ENCODE measurements at places on chromosomes 7 and 10. TPM values are rescaled to one million over a fixed set of nuclear protein-coding genes. Genes with fewer than 3 reads are reported as not detected.

NPY4R2 gene
- not detected for total RNA-seq

GRM3 gene
- total RNA-seq = not detected

CCDC126 gene
- 5.8 TPM for total RNA-seq

TMEM196 gene
- total RNA-seq = not detected

TRIP6 gene
- 77.8 TPM for total RNA-seq

CCL24 gene
- total RNA-seq = not detected

PLXDC2 gene
- 6.9 TPM for total RNA-seq

All from uterine smooth muscle cell (primary cell).